ENCODE measurements at places on chromosomes 4 and X. TPM values are rescaled to one million over a fixed set of nuclear protein-coding genes. Genes with fewer than 3 reads are reported as not detected.

DNA sequence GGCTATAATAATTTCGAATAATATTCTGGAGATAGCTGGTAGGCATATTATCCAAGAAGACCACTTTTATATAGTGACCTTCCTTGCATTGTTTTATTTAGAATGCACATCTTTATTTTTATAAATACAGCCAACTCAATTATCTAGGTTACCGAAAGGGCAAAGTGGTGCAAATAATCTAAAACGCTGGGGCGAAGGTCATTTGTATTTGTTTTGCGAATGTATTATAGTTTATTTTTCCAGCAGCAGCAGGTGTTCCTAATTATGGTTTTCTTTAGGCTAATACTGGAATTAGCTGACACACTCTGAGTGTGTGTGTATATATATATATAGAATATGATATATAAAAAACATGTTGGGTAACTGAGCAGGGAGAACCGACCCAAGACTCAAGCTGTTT, 48.1 kb upstream of the RAP2C start:
- no peak for DNase-seq

GRCh38 chr4:162117051-162117450, 46.7 kb downstream of the FSTL5 start:
- DNase-seq, result no peak

GRCh38 chrX:30637874-30638815, 15.1 kb upstream of the GK start:
- DNase-seq, result no peak

GRCh38 chrX:20221902-20222301, 44.8 kb downstream of the RPS6KA3 start:
- no peak for DNase-seq

GRCh38 chrX:132718431-132718958, 229.7 kb upstream of the MBNL3 start:
- no peak for DNase-seq

DNA sequence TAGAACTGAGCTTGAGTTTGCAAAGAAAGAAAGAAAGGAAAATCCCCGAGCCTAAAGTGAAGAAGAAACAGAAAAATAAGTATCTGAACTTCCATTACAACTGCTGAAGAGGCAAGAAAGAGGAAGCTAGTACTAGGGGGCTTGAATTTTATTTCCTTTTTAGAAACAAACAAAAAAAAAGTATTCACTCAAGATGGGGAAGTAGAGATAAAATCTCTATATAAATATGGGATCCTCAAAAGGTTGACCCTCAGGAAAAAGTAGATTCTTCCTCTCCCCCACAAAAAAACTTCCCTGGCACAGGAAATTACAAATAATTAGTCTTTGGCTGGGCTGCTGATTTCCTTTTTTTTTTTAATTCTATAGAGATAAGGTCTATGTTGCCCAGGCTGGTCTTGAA, 16.0 kb downstream of the LRBA start:
- no peak for DNase-seq

- no peak for DNase-seq
Measured at GRCh38 chrX:13212191-13212651, 107.6 kb downstream of the ATXN3L start.

The SPANXD gene
- not detected for total RNA-seq

The RTL3 gene
- not detected for total RNA-seq

The ARR3 gene
- not detected for total RNA-seq

The XG gene
- 0.22 TPM for total RNA-seq

The SSX2B gene
- total RNA-seq, result not detected

The CSAG1 gene
- not detected for total RNA-seq
